ENCODE measurements at places on chromosomes 2 and 18. TPM values are rescaled to one million over a fixed set of nuclear protein-coding genes. Genes with fewer than 3 reads are reported as not detected.
A peak's percentile ranks its signal among the peaks of the same experiment; 100 is the strongest.

- peak; percentile 72 for DNase-seq
Measured at GRCh38 chr2:24404491-24404921, 44.2 kb upstream of the ITSN2 start.

DNA sequence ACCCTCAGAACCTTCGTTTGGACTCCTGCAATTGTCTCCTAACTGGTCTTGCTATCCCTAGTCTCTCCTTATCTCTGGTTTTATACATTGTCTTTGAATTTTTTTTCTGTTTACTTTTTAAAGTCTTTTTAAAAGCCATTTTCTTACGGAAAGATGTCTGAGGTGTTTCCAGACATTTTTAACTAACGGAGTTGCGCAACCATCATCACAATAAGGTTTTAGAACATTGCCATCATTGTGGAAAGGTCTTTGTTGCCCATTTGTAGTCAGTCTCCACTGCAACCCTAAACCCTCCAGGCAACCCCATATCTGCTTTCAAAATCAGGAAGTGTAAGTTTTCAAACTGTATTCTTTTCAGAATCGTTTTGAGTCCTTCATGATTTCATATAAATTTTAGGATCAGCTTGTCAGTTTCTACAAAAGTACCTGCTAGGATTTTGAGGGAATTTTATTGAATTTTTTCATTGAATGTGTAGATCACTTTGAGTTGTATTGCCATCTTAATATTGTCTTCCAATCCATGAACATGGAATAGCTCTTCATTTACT lies 46.3 kb downstream of the ANKRD12 start:
- no peak for DNase-seq

HOXD9 gene
- 11.2 TPM for total RNA-seq

NAT8 gene
- not detected for total RNA-seq

- DNase-seq = no peak
Measured at GRCh38 chr2:86499326-86499725, 58.2 kb downstream of the KDM3A start.

DNA sequence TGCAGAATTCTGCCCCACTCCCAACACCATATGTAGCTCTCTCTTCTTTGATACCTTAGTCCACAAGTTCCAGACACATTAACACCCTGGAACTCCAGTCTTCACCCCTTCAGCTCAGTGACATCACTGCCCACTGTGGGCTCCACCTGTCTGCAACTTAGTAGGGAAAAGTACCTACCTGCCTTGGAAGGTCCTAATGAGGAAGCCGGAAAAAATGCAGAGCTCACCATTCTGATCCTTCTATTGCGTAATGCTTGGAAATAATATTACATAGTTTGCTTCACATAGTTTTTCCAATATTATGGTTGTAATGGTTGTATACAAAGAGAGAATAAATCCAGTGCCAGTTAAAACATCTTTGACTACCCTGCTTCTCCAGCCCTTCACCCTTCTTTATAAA lies 738.4 kb downstream of the RNF144A start:
- DNase-seq = no peak

GRCh38 chr2:167793725-167794124 lies 453.7 kb downstream of the STK39 start:
- no peak for DNase-seq

DNA sequence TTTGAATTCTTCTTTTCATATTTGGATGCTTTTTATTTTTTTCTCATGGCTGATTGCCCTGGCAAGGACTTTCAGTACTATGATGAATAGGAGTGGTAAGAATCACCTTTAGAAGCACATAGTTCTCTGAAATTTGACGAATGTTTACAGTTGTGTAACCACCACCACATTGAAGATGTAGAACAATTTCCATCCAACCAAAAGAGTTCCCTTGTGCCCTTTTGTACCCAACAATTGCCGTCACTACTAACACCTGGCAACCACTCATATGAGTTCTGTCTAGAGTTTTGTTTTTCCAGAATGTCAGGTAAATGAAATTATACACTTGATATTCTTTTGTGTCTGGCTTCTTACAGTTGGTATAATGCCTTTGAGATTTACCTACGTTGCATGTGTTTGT lies 28.7 kb upstream of the SLC16A14 start:
- DNase-seq = no peak

- peak; percentile 44 for DNase-seq
Measured at GRCh38 chr2:10005461-10006235, 37.7 kb upstream of the KLF11 start.

TIGD1 gene
- 3.2 TPM for total RNA-seq

GRCh38 chr2:105595536-105595935 lies 149.2 kb upstream of the NCK2 start:
- DNase-seq = no peak

- DNase-seq = no peak
Measured at GRCh38 chr2:17190527-17190926, 327.7 kb downstream of the RAD51AP2 start.

- DNase-seq = no peak
Measured at GRCh38 chr2:236237468-236238190, 26.6 kb downstream of the ASB18 start.

DNA sequence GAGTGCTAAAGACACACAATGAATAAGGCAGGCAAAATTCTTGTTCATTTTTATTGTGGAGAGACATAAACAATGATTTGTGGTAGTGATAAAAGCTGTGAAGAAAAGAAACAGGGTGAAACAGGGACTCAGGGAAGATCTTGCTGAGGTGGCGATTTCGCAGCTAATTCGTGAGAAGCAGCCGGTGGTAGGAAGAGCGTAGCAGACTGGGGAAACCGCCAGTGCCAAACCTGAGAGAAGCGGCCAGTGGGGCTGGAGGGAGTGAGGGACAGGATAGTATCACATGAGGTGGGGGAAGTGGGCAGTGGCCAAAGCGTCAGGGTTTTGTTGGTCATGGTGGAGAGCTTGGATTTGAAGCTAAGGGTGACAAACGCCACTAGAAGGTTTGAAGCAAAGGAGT lies 42.3 kb downstream of the TMEM178A start:
- DNase-seq = no peak

RUFY4 gene
- 0.16 TPM for total RNA-seq

- no peak for DNase-seq
Measured at GRCh38 chr18:6355789-6356589, 58.7 kb downstream of the L3MBTL4 start.

Data from sigmoid colon (tissue), 7 donors.